Stimulated activated CD8-positive, alpha-beta memory T cell treated with anti-CD3 and anti-CD28 coated beads, Interleukin-7, amount 100 ng/mL, for 1 hour (primary cell): ENCODE measurements at places on chromosomes 1 and 21.
A peak's percentile ranks its signal among the peaks of the same experiment; 100 is the strongest.

GRCh38 chr1:111882986-111883560 lies 106.4 kb downstream of the KCND3 start:
- DNase-seq, result no peak

DNA sequence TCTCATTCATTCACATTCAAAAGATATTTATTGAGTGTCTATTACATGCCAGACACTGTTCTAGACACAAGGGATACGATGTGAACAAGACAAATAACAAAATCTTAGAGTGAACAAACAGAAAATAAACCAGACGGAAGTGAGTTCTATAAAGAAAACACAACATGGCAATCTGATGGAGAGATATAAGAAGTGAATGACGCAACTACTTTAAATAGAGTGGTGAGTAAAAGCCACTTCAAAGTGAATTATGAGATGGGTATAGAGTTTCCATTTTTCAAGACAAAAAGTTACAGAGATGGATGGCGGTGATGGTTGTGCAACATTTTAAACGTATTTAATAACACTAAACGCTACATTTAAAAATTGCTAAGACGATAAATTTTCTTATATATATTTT lies 75.4 kb downstream of the CEP170 start:
- DNase-seq, result no peak

GRCh38 chr21:33015756-33016155 lies 10.0 kb upstream of the OLIG2 start:
- no peak for DNase-seq

- no peak for DNase-seq
Observed at GRCh38 chr1:172513479-172513878, 19.5 kb upstream of the SUCO start.

DNA sequence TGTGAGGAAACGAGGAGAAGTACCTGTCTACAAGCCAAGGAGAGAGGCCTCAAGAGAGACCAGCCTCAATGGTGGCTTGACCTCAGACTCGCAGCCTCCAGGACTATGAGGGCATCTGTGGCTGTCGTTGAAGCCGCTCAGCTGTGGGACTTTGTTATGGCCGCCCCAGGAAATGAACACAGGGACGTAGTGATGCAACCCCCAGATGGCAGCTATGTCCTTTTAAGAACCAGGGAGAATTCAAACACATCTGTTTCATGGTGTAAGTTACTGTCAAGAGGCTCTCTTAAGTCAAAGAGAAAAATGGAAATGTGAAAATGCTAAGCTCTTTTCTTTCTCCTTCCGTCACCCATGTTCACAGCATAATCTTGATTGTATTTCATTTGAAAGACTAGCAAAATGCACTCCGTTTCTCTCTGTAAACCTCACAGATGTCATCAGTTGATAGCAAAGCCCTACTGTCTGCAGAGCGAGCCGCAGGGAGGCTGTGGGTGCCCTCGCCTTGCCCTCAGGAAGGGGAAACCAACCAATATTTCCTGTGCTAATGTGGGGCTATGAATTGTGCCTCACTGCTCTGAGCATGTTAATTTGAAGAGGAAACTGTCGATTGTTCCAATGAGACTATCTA lies 21.3 kb downstream of the UBASH3A start:
- peak; percentile 44 for DNase-seq

DNA sequence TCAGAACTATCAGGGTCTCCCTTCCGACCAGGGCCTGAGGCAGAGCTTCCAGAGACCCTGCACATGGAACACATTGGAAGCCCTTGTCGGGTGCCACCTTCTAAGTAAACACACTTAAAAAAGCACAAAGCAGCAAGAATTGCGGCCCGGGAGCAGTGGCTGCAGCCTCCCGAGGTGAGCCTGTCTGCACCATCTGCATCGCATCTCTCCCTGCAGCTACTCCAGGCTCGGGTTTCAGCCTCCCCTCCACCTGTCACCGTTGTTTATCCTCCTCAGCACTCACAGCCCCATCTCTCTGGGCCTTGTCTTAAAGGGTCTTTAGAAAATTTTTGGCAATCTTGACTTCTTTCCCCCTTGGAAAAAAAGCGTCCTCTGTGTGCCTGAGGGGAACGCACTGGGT lies 95.1 kb upstream of the ARHGEF16 start:
- no peak for DNase-seq

GRCh38 chr1:84570436-84571149 lies 3.6 kb downstream of the CTBS start:
- no peak for DNase-seq

DNA sequence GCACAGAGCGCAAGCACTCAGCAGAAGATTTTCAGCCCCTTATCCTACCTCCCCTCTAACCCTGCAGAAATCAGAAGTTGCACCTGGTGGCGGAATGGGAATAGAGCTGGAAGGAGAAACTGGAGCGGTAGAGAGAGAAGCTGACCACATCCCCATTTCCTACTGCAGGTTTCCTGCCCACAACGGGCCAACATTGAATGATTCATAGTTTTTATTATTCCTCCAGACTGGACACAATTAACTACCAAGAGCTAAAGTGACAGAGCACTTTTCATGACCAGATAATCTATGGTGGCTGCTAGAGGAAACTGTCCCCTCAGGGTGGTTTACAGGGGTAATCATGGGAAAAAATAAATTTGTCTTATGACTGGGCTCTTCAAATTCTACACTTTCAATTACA lies 21.3 kb upstream of the LRRC8D start:
- no peak for DNase-seq

GRCh38 chr1:110874324-110875215 lies 1.6 kb downstream of the CD53 start:
- no peak for DNase-seq

DNA sequence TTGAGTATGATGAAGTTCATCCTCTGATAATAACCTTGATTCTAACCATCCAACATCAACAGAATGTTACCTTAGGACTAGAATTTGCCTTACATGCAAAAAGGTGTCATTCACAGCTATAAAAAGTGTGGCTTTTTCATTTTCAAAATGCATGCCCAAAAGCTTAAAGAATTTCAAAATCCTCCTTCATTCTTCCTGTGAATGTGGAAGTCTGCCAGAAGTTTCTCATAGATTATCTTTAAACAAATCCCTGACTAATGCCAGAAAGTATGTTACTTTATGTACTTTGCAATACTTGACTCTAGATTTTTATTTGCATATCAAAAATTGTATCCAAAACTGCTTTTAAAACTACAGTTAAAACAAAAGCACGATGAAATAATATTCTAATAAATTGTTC lies 270.6 kb upstream of the ZRANB2 start:
- no peak for DNase-seq

- no peak for DNase-seq
Observed at GRCh38 chr1:211559222-211560010, 19.5 kb downstream of the SLC30A1 start.

- no peak for DNase-seq
Observed at GRCh38 chr1:1199961-1200875, 6.2 kb downstream of the TNFRSF18 start.

GRCh38 chr1:154845174-154845573 lies 24.9 kb downstream of the KCNN3 start:
- no peak for DNase-seq

- DNase-seq, result no peak
Observed at GRCh38 chr1:21149855-21150432, 26.8 kb downstream of the EIF4G3 start.

DNA sequence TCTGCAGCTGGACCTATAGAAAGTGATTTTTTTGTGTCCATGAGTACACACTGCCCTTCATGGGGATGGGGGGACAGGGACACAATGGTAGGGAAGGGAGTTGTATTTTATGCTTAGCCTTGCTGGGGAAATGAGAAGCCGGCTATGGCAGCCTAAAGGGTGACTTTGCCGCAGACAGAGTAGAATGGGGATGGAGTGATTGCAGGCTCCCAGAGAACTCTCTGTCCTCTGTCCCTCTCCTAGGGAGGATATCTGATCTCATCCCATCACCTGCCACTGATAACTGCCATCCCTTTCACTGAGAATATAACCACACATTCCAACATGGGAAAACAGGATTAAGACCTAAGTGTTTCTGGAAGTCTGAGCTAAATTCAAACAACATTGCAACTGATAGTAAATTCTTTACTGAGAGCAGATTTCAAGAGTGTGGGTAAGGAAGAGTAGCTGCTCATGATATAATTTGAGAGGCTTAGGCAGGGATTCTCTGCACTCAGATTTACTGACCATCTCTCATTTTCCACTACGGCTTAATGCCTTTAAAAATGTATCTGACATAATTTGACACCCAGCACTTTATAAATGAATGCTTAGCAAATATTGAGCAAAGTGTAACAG lies 13.9 kb downstream of the SH2D1B start:
- DNase-seq, result no peak

DNA sequence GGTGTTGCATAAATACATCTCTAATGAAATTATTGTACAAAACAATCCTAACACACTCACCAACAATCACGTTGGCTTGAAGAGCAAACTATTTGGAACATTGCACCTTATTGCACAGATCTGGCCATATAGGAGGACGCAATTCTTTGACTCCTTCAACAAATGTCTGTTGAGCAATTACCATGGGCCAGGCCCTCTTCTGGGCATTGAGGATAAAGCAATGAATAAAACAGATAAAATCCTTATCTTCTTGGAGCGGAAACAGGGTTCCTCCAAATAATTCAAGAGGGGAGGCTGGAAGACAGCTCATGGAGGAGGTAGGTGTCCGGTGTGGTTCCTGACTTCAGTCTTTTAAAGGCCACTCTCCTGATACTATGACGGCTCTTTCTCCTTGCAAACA lies 43.3 kb downstream of the PAX7 start:
- DNase-seq, result no peak

DNA sequence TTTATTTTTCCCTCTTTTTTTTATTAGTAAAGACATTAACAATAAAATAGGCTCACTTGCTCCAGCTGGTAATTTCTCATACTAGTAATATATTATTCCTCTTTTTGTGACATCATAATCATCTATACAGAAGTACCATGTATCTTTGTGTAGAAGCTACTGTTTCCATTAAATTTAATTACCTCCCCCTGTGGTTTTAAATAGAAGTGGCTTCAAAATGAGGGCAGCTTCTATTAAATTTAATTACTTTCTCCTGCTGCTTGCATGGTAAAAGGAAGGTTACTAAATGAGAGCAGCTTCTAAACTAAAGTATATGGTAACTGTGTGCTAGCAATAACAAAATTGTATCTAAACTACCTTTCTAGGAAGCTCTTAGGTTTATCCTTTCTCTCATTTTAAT lies 94.0 kb downstream of the DPYD start:
- no peak for DNase-seq

DNA sequence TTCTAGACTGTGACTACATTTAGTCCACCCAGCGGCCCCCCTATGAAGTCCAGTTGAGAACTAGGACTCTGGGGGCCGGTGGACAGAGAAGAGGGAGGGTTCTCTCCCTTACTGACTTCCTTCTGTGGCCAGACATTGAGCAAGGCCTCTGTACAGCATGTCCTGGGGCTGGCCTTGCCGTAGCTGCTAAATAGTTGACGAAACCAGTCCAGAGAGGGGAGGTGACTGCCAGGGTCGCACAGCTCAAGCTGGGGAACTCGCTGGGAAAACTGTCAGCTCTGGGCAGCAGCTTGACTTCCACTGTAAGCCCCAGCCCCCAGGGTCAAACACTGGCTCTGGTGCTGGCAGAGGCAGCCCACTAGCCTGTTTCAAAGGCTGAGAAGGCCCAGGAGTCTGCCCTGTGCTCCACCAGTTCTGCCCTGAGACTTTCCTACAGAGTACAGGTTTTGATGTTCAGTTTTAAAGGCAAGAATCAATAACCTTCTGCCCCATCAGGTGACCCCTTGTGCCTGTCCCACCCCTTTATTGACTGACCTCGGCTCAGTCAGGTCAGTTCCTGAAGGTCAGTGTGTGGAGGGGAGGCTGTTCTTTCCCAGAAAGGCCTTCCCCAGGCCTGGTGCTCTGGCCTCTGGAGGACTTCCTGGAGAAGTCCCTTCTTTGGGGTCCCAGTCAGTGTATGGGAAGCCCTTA lies 14.1 kb downstream of the PCSK9 start:
- no peak for DNase-seq

GRCh38 chr1:247496581-247497285 lies 38.8 kb upstream of the OR2B11 start:
- no peak for DNase-seq

GRCh38 chr1:75421371-75421770 lies 189.5 kb downstream of the SLC44A5 start:
- DNase-seq, result no peak

- DNase-seq, result no peak
Observed at GRCh38 chr21:34669149-34669879, 520 bp downstream of the CLIC6 start.

DNA sequence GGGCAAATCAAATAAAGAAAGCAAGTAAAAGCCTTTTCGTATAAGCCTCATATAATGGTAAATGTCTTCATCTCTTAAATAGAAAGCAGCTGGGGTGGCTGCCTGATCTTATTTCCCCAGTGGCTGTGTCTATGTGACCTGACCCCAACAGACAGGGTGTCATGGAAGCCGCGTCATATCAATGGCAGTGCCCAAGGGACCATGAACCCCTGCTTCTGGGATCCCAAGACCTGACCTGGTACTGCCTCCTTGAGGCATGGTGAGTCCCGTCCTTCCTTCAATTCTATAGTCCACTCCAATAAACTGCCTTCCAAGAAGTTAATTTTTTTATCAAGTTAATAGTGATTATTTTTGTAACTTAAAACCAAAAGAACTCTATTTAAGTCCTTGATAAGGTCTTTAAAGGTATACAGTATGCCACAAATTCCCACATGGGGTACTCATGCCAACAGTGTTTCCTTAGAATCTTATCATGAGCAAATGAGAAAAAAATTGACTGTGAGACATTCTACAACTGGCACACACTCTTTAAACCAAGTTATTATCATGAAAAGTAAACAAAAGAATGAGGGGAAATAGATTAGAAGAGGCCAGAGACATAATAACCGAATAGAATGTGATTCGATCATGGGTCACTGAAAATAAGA lies 104.6 kb downstream of the ADSS2 start:
- no peak for DNase-seq

DNA sequence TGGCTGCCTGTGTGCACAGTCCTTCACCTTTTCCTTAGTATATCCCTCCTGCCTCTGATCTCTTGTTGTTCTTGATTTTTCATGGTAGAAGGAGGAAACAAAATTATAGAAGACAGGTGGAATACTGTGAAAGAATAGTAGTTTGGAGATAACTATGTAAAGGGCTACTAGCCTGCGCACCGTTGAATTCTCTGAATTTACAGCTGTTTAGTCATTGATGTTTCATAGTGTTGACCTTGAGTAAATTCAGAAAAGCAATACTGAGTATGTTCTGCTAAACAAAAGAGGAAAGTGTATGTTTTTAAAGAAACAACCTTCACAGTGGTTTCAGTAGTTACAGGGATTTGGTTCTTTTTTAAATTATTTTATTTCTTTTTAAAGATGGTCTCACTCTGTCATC lies 18.1 kb downstream of the CAMTA1 start:
- no peak for DNase-seq

GRCh38 chr1:17393230-17393629 lies 21.2 kb downstream of the PADI6 start:
- no peak for DNase-seq

DNA sequence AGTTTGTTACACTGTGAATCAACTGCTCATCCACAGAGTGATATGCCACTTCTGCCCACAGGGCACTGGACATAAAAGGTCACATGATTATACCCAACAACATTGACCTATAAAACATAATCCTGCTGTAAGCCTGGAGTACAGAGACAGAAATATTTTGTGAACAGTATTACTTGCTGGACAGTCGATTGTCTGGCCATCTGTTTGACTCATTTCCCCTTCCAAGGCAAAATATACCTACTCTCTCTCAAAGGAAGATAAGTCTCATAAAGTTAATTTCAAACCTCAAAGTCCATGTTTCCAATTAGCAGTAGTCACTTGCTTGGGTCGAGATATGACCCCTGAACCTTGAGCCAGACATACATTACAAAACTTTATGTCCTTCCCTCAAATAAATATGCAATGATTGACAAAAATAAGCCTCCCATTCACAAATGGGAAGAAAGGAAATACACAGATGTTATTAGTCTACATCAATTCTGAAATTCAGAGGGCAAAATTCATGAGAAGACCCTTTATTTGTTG lies 39.3 kb upstream of the RGS18 start:
- no peak for DNase-seq
